ENCODE measurements at places on chromosomes 11 and 22.

DNA sequence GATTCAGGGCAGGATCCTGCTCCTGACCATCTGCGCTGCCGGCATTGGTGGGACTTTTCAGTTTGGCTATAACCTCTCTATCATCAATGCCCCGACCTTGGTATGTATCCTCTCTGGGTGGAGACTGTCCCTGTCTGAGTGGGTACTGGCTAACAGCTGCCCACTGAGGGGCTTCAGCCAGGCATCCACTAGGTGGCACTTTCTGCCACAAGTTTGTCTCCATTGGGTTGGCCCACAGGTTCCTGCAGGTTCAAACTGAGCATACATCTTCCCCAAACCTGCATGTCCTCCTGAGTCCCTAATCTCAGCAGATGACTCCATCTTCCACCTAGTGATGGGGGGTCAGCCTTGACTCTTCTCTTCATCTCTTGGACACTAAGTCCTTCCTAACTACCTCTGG is 4.4 kb downstream of the SLC2A11 start:
- no peak for DNase-seq

DNA sequence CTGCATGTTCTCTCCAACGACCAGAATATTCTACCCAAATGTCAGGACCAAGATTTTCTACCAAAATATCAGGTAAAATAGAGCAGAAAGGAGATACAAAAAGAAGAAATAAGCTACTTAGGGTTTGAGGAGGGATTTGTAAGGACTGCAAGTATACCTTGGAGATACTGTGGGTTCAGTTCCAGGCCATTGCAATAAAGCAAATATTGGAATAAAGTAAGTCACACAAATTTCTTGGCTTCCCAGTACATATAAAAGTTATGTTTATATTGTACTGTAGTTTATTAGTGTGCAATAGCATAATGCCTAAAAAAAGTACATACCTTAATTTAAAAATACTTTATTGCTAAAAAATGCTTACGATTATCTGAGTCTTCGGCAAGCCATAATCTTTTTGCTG is 34.1 kb downstream of the CCDC15 start:
- no peak for DNase-seq

GRCh38 chr11:82680252-82680651 is 53.4 kb downstream of the FAM181B start:
- no peak for DNase-seq

- DNase-seq = no peak
These were observed 5.4 kb downstream of the UFD1 start for GRCh38 chr22:19473578-19473977.

DNA sequence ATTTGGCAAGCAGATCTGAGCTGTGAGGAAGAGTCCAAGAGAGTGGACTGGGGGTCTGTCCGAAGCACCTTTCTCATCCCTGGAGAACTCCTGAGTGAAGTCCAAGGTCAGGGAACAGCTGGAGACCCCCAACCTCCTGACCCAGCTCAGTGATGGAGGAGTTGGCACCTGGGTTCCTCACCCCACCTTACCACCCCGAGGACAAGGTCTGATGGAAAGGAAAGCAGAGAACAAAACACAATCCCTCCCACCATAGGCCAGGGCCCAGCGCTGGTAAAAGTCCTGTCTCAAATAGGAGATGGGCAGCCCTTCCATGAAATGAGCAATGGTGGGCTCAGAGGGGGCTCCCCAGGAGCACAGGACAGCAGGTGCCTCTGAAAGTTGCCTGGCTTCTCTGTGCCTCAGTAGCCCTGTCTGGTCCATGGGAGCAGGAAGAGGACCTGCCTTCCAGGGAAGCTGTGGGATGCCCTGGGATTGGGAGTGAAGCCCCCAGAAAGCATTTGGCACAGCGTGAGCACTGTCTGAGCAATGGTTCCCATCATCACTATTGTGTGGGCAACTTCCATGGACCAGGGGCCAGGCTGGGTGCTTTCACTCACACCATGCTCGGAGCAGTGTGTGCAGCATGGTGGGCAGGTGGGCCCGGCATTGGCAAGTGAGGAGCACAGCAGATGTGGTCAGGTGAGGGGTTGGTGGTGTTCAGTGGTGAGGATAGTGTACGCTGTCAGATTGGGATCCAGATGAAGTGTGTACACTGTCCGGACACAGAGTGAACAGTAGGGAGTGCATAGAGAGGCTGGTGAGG is 7.5 kb downstream of the TRIM29 start:
- DNase-seq = no peak

- DNase-seq = no peak
These were observed 12.1 kb downstream of the OR10D3 start for GRCh38 chr11:124195189-124195734.

GRCh38 chr11:11755871-11756270 is 85.9 kb upstream of the USP47 start:
- no peak for DNase-seq

DNA sequence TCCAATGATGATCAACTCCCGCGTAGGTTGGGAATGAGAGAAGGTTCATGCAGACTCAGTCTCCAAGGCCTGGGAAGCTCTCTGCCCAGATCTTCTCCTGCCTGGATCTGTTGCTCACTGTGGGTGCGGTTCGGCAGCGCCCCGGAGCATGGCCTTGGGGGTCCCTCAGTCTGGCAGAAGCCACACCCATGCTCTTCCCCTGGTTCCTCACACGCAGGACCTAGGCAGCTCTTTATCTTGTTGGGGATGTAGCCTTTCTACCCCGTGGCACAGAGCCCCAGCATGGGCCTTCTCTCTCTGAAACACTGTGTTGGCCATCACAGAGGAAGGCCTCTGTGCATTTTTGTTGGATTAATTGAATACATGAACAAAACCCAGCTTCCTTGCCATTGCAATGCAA is 1461.6 kb downstream of the BRD1 start:
- DNase-seq = no peak

- DNase-seq = no peak
These were observed 15.8 kb upstream of the MMP20 start for GRCh38 chr11:102640946-102641345.
